NCI-H446 treated with DMSO at 0.1 percent for 48 hours (cell line): ENCODE measurements at places on chromosomes 7 and 10.
A peak's percentile ranks its signal among the peaks of the same experiment; 100 is the strongest.

GRCh38 chr7:133428326-133428725 is 175.4 kb downstream of the EXOC4 start:
- no peak for DNase-seq

GRCh38 chr10:93305122-93305521 is 177.0 kb downstream of the MYOF start:
- DNase-seq = no peak

DNA sequence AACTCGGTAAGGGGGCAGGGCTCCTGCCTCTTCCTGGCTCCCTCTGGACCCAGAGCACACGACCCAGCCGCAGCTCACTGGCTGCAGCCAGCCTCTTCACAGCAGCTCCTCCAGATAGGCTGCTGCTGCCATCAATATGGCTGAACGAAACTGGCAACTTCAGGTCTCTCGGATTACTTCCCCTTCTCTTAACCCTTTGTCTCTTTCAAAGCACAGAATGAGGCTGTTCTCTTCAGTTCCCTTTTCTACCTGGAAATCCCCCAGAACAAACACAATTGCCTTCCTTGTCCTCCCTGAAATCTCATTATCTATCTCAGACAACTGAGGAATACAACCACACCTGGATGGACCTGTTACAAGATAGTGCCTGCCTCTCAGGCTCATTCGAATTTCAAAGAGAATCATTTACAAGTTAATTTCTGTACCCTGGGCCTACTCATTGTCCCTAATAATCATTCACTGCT is 193.4 kb upstream of the MBL2 start:
- no peak for DNase-seq

- DNase-seq = no peak
Observed at GRCh38 chr7:45203936-45204445, 46.4 kb downstream of the RAMP3 start.

DNA sequence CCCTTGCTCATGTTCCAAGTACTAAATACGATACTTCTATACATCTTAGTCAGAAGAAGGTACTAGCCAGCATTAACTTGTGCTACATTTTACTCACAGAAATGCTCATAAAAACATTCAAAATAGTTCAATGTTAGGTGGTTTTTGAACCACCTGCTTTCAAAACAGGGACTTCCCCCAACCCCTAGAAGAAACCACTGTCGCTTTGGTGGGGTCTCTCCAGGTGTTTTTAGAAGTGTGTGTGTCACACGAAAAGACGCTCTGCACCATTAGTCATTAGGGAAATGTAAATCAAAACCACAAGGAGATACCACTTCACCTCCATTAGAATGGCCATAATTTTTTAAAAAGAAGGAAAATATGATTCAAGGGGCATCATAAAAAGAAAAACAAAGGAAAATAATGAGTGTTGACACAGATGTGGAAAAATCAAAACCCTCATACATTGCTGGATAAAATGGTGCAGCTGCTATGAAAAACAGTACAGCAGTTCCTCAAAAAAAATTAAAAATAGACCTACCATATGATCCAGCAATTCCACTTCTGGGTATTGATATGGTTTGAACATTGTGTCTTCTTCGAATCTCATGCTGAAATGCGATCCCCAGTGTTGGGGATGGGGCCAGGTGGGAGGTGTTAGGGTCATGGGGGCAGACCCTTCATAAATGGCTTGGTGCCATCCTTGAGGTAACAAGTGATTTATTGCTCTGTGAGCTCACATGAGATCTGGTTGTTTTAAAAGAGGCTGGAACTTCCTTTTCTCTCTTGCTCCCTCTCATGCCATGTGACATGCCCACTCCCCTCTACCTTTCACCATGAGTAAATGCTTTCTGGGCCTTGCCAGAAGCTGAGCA is 74.2 kb downstream of the MALSU1 start:
- no peak for DNase-seq

GRCh38 chr7:65749518-65749917 is 123.4 kb upstream of the VKORC1L1 start:
- no peak for DNase-seq

DNA sequence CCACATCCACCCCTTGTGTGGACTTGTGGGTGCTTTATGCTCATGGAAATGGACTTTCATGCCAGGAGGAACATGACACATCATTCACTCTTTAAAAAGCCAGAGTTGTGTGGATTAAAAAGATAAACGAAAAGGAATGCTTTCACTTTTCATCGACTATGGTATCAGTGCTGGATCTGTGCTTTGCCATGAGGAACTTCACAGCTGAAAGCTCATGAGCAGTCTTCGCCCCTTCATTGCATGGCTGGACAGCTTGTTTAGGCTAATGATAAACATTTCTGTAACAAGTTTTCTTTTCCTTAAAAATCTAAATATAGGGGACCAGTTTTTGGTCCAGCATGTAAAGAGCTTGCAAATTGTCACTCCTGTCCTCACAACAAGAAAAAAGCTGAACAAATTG is 173.6 kb upstream of the NPS start:
- DNase-seq = no peak

DNA sequence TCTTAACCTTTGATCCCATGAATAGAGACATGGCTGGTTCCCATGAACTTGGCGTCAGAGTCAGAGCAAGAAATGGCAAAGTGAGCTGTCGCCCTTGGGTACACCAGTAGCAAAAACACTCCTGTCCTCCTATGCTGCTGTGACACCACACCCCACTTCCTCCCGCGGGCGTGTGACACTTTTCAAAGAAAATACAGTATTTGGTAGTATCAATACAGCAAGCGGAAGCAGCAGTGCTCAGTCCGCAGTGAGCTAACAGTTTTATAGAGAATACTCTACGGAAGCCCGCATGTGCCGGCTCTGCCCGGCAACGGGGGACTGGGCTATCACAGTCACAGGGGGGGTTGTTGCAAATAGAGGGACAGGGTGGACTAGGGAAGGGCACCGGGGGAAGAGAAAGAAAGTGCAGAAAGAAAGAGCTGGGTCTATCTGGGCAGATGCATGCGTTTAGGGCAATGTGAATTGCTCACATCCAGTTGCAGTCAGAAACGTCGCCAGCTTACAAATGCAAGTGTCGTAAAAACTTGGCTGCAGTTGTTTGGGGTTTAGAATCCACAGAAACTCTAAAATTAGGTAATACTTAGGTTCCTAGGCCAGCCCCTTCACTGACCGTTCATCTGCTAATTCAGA is 49.8 kb downstream of the PRKCQ start:
- no peak for DNase-seq

- DNase-seq = no peak
Observed at GRCh38 chr10:126650161-126650560, 20.3 kb downstream of the C10orf90 start.

DNA sequence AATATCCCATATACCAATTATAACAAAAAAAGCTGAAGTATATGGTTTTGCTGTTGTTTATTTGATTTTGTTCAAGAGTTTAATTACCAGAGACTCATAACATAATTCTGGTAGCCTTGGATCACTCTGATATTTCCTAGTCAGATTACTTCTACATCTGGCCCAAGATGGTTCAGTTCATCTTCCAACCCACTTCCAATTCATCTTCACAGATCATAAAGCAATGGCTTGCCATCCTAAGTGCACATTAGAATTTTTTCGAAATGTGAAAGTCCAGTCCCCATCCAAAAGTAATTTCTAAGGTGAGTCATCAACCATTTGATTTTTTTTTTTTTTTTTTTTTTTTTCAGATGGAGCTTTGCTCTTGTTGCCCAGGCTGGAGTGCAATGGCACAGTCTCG is 8.0 kb upstream of the HIBADH start:
- no peak for DNase-seq

DNA sequence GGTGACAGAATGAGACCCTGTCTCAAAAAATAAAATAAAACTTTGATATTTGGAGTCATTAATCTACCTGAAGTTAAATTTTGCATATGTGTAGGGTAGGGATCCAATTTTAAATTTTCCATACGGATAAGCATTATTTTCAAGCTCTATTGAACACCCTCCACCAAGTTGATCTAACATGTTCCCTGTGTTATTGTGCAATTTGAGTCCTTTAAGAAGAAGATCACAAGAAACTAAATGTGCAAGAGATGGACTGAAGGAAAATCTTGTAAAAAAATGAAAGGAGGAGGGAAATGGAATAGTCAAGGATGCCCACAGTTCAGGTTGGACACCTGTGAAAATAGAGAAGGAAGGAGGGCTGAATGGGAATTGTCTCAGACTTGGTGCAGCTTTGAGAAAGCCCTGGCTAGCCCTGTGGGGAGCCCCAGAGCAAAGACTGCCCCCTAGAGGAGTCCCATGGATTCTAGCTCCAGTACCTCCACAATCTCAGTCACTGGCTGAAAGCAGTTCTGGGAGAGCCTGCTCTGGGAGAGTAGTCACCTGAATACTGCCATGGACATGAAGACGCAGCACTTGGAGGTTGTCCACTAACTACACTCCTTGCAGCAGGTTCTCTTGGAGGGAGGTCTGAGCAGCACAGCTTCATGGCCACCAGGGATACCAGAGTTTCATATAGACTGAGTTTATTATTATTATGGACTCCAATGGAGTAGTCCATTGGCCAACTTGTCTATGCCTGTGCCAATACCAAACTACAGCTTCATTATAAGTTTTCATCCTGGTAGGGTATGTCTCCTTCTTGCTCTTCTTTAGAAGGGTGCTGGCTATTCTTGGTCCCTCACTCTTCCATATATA is 5.7 kb upstream of the TIAL1 start:
- DNase-seq = no peak

DNA sequence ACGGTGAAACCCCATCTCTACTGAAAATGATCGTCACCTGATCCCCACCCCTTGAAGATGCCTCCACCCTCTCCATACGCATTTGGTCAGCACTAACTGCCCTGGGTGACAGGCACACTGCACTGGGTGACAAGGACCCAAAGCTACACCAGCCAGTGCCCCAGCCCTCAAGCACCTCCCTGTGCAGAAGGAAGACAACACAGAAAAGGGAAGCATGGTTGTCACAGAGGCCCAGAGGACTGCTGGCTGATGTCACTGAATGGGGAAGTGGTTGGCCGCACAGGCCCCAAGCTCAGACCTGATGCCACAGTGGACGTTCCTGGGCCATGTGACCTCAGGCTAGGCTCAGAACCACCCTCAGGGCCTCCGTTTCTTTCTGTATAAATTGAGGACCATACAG is 4.2 kb upstream of the PILRA start:
- no peak for DNase-seq

DNA sequence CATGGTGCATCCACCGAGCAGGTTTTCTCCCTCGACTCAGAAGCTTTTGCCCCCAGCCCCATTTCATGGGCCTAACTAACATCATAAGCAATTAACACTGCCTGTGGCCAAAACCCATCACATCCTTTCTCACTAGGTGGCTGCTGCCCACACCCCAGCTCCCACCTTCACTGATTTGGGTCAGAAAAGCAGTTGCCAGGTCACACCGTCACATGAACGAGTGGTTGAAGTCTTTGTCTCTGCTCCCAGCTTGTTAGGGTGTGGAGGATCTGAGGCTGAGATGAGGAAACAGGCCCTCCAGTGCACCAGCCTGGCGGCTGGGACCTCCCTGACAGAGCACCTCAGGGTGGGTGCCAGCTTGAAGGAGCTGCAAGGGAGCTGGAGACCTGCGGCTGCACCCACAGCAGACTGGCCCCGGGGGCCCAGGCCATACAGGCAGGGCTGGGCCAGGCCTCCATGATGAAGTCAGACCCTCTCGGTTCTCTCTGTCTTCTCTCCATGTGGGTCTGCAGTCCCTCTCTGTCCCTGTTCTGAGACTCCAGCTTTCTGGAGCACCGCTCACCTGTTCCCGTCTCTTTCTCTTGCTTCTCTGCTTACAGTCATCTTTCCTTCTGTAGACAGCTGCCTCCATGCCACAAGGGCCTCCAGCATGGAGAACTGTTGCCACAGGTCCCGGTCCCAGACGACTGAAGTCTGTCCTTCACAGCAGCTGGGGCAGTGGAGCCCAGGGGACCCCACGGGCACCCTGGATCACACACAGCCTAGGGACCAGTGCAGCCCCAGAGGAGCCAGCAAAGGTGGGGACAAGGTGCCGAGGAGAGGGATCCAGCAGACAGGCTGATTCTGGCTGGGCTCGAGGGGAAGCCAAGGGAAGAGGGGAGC is 13.8 kb upstream of the INPP5A start:
- DNase-seq = no peak

GRCh38 chr10:109245821-109246220 is 677.5 kb downstream of the XPNPEP1 start:
- DNase-seq = no peak

- DNase-seq = no peak
Observed at GRCh38 chr10:60977161-60978122, 33.5 kb upstream of the RHOBTB1 start.

DNA sequence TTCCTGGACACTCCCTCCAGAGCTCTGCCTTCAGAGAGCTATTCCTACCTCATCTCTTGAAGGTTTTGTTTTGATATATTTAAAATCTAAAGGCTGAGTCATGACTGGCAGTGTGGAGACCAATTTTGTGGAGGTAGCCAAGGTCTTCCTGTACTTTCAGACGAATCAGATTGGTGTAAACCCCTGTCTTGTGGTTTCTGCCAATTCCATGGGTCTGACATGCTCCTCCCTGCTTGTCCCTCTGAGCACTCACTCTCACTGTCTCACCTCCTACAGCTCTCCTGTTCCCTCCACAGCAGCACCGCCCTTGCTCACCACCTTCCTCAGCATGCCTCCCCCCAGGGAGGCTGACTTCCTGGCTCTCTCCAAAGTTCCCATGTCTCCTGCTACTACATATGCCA is 179.8 kb downstream of the NPSR1 start:
- peak; percentile 89 for DNase-seq

DNA sequence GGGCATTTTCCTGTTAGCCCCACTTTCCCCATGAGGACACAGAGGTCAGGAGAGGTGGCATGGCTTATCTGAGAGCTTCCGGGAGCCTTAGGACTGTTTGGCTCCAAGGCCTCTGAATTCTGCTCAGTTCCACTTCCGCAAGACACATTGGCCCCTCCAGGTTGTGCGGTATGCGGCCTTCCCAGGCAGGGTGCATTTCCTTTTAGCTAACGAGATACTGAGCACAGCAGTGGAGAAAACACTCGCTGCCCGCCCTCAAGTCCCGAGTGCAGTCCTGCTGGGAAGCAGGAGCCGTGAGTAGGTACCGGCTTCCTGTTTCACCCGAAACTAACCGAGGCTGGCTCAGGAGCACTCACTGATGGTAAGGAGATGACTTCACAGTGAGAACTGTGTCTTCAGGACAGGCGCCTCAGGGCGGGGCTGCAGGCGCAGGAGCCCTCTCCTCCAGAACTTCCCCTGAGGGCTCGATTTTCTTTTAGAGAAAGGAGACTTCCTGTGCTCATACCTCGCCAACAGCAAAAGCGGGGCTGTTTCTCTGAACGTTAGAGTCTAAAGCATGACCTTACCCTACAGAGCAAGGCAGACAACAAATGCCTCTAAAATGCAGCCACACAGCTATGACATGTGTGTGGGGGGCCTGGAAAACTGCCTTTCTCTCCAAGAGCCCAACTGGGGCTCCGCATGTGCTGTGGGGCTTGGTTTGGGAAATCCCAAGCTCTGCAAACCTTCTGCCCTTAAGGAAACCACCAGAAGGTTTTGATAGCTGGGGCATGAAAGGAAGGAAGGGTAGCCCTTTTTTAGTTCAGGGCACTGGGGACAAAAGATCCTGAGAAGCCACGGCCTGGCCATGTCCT is 25.9 kb downstream of the RGS10 start:
- DNase-seq = no peak

GRCh38 chr7:43747328-43748105 is 11.0 kb upstream of the BLVRA start:
- no peak for DNase-seq
